ENCODE measurements at places on chromosomes 4 and X.

DNA sequence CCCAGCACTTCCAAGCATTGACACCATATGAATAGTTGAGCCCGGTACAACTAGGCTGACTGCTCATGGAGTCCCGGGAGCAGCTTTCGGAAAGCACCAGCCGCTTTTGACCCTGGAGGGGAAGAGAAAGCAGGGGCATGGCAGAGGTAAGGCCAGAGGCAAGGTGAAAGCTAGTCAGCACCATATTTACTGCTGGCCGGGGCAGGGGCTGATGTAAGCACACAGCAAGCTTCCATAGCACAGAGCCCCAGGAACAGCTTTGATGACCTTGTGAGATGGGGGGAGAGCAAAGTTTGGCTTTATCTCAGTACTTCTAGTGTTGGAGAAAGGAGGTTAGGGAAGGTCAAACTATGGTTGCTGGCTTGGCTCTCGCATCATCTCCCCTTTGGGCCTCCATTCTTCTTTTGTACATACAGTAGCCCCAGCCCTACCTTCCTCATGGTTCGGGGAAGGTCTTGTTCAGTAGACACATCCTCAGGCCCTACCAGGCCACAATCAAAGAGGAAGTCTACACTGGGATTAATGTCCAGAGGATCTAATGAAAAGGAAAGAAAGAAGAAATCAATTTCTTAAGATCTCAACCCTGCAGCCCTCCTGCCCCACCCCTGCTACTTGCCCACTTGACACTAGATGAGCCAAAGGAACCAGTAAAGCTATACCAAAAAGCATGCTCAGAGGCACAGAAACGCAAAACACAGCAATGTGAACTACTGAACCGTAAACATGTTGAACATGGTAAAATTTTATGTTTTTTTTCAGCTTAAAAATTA, 9.4 kb downstream of the ZMYM3 start:
- no peak for DNase-seq

DNA sequence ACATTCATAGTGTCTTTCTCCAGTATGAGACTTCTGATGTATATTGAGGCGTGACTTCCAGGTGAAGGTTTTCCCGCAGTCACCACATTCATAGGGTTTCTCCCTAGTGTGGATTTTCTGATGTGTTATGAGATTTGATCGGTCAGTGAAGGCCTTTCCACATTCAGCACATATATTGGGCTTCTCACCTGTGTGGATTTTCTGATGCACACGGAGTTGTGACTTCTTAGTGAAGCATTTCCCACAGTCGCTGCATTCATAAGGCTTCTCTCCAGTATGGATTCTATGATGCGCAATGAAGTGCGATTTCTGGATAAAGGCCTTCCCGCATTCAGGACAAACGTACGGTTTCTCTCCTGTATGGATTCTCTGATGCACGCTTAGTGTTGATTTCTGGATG, 35.4 kb downstream of the ZNF41 start:
- no peak for DNase-seq

GRCh38 chrX:109858602-109859341, 125.7 kb upstream of the ACSL4 start:
- DNase-seq = no peak

DNA sequence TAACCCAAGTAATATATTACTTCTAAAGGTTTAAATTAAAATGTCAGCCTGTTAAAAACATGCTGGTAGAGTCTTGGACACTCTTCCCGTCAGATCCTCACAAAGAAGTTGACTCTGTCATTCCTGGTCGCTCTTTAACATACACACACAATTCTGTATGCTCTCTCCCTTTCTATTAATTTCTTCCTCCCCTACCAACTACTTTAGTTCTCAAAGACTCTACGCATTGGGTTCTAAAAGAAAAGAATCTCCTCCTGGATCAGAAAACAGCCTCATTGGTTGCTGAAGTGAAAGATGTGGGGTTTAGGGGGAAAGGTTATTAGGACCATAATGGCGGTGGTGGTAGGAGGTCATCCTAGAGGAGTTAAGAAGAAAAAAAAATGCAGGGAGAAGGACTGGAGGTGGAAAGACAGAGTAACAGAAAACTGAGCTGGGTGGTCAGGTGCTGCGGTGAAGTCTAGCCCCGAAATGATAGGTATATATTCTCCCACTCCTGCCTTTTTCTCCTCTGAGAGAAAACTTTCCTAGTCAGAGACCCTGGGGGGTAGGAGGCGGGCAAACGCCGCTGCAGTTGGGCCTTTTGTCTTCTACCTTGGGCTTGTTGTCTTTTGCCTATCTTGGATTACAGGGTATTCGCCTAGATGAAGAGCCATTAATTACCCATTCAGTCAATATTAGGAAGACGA, 5.2 kb upstream of the PITX2 start:
- no peak for DNase-seq

- DNase-seq = no peak
Measured at GRCh38 chrX:119753001-119753400, 5.4 kb upstream of the SOWAHD start.

GRCh38 chr4:169070071-169070894, 60.2 kb upstream of the CBR4 start:
- DNase-seq = no peak

DNA sequence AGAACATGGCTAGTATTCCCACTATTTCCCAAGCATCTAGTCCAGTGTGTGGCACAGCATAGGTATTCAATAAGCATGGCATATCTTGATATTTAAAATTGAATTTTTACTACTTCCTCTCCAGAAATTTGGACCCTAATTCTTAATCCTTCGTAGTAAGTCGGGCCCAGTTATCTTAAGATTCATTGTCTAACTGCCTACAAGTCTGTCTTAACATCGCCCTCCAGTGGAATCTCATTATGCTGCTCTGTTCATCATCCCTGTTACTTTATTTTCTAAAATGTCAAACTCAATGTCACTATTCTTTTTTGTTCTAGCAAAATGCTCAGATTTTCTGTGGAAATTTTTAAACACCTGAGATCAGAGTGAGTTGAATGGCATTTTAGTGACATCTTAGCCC, 606.2 kb downstream of the KLHL13 start:
- no peak for DNase-seq

GRCh38 chr4:109444182-109444844, 10.7 kb downstream of the SEC24B start:
- no peak for DNase-seq

- DNase-seq = no peak
Measured at GRCh38 chr4:159158985-159159384, 56.1 kb downstream of the RAPGEF2 start.

DNA sequence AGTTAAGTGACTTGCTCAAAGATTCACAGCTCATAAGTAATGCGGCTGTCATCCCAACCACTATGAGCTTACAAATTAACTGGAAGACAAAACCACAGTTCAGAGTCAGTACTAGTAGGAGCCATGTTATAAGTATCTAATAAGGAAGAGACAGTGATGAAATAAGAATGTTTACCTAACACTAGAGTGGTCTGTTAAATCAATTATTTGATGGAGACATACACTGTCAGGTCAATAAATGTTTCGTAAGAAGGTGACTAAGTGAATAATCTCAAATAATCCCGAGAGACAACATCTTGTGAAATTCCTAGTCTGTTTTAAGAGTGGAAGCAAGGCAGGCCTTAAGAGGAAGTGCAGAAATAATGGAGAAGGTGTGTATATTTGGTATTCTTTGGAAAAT, 25.8 kb upstream of the AMELX start:
- DNase-seq = no peak

DNA sequence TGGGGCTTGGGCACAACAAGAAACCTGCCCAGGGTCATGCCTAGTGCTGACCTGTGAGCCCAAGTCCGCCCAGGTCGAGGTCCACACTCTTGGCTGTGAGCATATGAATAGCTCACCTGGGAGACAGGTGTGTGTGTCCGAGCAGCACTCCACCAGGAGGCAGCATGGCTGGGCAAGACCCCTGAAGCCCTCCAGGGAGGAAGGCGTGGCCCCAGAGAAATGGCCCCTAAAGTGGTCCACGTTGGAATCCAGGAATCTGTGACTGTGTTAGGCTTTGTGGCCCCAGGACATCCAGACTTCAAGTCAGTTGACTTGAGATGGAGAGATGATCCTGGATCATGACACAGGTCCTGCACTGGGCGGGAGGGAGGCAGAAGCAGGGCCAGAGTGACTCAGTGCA, 138.8 kb downstream of the CPZ start:
- DNase-seq = no peak

DNA sequence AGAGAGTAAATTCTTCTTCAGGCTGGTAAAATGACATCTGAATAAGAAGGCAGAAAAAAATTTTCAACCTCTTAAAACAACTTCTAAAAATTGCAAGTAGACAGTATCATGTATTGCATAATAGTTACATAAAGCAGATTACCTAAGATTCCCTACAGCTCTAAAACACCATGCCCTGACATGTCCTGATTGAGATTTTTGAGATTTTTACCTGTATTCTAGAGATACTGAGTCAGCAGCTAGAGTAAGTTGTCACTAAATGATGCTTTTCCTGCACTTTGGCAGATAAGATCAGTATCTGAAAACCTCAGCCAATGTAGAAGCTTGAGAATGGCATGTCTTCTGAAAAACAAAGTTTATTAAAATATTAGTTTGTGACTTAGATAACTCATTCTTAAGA, 713.6 kb downstream of the CCSER1 start:
- DNase-seq = no peak

DNA sequence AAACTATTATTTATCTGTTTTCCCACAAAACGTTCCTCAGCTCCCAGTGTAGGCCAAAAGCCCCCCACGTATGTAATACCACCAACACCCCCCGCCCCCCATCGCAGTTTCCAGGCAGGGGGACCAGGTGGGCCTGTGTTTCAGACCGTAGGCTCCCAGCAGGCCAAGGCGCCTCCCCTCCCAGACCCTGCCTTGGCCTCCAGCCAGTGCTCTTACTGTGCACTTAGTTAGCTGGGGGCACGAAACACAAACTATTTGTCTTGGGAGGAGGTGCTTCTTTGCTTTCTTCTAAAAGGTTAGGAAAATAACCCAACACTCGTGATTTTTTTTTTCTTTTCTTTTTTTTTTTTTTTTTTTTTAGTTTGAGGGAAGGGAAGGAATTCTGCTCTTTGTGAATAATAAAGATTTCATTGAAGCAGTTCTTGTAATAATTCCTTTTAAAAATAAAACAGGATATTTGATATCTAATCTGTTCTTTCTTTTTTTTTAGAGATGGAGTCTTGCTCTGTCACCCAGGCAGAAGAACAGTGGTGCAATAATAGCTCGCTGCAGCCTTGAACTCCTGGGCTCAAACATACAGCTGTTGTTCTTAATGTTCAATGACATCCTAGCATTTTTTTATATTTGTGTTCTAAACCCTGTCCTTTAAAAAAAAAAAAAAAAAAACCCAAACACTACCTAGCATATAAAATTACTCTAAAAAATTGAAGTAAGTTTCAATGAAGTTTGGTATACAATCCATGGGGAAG, 83.0 kb upstream of the CLDN34 start:
- DNase-seq = no peak

DNA sequence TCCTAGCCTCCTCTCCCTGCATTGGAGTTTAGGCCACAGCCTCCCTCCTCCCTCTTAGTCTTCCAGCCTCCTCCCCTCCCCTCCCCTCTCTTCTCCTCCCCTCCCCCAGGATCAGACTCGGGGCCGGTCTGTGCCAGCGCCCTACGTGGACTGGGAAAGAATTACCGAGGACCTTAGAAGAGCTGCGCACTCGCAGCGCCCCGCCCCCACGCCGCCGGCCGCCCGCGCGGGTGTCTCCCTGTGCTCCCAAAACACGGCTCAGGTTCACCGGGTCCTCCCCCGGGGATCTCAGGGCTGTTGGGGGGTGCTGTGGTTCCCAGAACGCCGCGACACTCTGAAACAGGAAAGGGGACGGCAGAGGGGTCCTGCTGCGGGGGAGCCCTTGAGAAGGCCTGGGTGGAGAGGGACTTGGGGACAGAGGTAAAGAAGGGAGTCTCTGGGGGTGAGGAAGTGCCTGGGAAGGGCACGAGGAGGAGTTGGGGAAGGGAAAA, 122.3 kb upstream of the TBL1X start:
- peak; percentile 73 for DNase-seq

- no peak for DNase-seq
Measured at GRCh38 chr4:78596111-78596742, 44.7 kb downstream of the ANXA3 start.

DNA sequence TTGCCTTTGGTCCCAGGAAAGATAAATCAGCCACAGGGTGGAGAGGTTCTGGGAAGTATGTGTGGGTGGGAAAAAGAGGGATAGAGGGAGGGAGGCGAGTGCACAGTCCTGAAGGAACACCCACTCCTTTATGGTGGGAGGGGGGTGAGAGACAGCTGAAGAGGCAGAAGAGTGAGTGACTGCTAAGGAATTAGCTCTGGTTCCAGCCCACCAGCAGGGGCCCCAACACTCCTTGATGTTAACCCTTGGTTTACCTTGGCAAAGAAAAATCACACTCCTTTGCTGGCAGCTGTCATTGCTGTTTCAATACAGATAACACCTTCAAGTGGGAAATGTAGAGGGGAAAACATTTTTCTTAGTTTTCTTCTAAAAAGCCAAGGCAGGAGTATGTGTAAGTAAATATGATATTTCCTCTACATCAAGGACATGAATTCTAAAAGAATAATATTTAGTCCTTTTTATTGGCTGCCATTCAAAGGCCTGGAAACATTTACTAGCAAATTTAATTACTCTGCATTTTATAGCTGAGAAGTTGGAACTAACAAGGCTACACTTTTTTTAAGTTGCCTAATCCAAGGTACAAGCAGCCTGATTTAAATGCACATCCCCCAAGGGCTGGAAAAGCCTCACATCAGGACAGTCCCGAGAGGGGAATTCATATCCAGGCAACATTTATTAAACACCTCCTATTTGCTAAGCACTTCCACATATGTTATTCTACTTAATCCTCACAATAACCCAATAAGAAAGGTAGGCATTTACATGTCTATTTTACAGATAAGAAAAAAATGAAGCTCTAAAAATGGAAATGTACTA, 81.7 kb downstream of the HS6ST2 start:
- no peak for DNase-seq

DNA sequence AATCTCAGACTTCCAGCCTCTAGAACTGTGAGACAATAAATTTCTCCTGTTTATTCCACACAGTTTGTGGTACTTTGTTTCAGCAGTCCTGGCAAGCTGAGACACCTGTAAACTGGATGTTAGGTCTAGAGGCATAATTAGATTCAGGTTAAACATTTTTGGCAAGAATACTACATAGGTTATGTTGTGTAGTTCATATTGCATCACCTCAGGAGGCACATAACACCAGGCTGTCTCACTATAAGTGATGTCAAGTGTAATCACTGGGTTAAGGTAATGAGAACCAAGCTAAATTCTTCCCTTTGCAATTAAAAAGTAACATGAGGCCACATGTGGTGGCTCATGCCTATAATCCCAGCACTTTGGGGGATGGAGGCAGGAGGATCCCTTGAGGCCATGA, 214.2 kb downstream of the ZNF674 start:
- no peak for DNase-seq

Measured in hippocampal formation (tissue), 2 donors.